ENCODE measurements at places on chromosomes 7 and 10. TPM values are rescaled to one million over a fixed set of nuclear protein-coding genes. Genes with fewer than 3 reads are reported as not detected.

DNA sequence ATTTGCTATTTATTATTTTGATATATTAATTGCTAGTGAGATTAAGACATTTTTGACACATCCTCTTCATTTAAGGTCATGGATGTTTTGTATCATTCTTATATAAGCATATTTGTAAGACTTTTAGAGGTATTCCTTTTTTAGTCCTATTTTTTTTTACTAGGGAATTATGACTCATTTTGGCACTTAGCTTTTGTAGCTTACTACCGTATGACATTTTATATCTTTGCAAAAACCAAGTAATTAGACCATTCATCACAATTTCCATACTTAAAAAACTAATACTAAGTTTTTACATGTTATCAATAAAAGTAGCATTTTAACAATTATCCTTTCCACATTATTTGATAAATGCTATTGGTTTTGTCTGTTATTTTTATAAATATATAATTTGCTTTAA lies 41.6 kb downstream of the BMPR1A start:
- no peak for DNase-seq

DNA sequence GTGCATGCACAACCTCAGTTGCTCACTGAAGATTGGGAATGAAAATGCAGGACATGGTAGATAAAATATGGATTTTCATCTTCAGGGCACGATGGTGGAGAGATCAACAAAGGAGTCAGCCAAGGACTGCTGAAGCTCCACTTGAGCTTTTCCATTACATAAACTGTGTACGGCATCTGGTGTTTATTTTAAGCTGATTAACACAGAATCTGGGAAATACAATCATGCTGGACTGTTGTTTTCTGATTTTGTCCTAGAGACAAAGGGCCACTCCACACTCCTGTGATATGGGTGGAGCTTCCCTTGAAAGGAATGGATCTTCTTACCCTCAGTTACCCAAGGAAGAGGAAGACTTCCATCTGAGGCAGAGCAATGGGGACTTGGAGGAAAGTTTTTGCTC lies 120.6 kb downstream of the SAMD9 start:
- no peak for DNase-seq

- no peak for DNase-seq
These were observed 36.0 kb upstream of the DGKI start for GRCh38 chr7:137882806-137883205.

GRCh38 chr10:61554925-61555324 lies 101.7 kb upstream of the TMEM26 start:
- DNase-seq = no peak

GRCh38 chr10:23362879-23363792 lies 18.5 kb upstream of the C10orf67 start:
- DNase-seq = no peak

GRCh38 chr7:104395162-104395561 lies 66.8 kb downstream of the LHFPL3 start:
- no peak for DNase-seq

- no peak for DNase-seq
These were observed 23.9 kb downstream of the AQP1 start for GRCh38 chr7:30935569-30935877.

DNA sequence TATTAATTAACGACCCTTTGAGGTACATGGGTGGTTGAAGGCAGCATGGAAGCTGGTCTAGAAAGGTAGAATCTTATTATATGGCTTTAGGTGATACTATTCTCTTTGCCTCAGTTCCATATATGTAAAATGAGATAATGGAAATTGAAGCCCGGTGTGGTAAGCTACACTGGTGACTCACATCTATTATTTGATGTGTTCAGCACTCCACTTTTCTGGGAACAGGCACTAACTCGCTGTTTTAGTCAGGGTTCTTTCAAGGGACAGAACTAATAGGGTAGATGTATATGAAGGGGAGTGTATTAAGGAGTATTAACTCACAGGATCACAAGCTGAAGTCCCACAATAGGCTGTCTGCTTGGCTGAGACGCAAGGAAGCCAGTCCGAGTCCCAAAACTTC lies 4.4 kb upstream of the TRUB1 start:
- DNase-seq = no peak

DNA sequence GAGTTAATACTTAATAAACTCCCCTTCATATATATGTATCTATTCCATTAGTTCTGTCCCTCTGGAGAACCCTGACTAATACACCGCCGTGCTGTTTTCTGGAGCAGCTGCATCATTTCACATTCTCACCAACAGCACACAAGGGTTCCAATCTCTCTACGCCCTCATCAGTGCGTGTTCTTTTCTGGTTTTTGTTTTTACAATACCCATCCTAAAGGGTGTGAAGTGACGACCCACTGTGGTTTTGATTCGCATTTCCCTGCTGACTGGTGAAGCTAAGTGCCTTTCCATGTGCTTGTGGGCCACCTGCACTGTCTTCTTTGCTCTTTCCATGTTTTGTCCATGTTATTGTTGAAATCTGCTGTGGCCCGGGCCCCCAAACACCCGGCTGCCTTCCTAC lies 11.0 kb upstream of the INSIG1 start:
- no peak for DNase-seq

GRCh38 chr10:76403912-76404311 lies 972.5 kb downstream of the LRMDA start:
- DNase-seq = no peak

Gene CCDC71L
- 9.1 TPM for total RNA-seq

Gene C10orf53
- total RNA-seq = not detected

Gene SCIN
- total RNA-seq = 6.0 TPM

Gene PLPP4
- 7.0 TPM for total RNA-seq

Gene GDF2
- not detected for total RNA-seq
